ENCODE measurements at places on chromosomes 4 and X.

DNA sequence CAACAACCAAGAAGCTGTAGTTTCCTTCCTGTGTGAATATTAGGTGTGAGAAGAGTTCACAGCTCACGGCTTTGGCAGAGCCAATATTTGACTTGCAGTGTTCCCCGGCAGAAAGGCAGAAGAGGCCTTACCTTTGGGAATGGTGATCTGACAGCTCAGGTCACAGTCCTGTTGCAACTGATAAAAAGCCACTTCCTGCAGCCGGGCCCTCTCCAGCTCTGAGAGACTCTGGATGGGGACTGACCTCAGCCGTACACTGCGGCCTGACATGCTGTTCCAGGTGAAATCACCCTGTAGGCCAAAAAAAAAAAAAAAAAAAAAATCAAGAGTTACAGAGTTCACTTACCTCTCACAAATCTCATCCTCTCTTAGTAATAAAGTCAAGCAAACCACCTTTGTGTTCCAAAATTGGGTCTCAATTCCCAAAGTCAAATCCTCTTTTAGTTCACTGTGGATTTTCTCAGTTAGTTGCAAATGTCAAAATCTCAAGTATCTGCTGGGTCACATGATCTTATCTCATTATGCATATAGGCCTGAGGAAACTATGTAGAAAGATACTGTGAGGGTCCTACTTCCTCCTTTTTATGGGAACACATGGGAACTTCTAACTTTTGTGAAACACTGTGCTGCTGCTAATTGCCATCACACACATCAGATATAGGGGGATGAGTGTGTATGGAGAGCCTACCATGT is 38.6 kb upstream of the AMELX start:
- no peak for DNase-seq

- DNase-seq: no peak
These were observed 10.9 kb upstream of the WDFY3 start for GRCh38 chr4:84977396-84977795.

DNA sequence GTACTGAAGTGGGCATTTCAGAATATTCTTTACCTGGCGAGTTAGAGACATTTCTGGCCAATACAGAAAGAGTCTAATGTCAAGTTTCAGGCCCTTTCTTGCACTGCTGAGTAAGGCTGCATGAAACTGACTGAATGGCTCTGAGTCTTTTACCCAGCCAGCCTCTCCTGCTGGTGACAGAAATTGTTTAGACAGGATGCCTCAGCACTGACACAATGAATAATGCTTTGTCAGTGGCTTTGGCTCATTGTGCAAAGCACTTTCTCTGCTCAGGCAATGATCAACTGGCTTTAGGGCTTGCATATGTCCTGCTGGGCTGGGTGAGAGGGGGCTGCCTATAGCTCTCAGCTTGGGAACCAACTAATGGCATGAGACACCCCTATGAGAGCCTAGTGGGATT is 45.5 kb downstream of the CLNK start:
- DNase-seq: no peak

- no peak for DNase-seq
These were observed 34.5 kb downstream of the TNIP2 start for GRCh38 chr4:2721586-2721985.

- DNase-seq: no peak
These were observed 559.0 kb upstream of the AMOT start for GRCh38 chrX:113399506-113400192.

GRCh38 chr4:57018980-57019379 is 40.3 kb downstream of the POLR2B start:
- DNase-seq: no peak

GRCh38 chr4:26235500-26235899 is 85.3 kb upstream of the RBPJ start:
- no peak for DNase-seq

- no peak for DNase-seq
These were observed 691 bp downstream of the MAGED1 start for GRCh38 chrX:51893931-51894696.

- DNase-seq: no peak
These were observed 118.7 kb downstream of the ZNF330 start for GRCh38 chr4:141339391-141339790.

DNA sequence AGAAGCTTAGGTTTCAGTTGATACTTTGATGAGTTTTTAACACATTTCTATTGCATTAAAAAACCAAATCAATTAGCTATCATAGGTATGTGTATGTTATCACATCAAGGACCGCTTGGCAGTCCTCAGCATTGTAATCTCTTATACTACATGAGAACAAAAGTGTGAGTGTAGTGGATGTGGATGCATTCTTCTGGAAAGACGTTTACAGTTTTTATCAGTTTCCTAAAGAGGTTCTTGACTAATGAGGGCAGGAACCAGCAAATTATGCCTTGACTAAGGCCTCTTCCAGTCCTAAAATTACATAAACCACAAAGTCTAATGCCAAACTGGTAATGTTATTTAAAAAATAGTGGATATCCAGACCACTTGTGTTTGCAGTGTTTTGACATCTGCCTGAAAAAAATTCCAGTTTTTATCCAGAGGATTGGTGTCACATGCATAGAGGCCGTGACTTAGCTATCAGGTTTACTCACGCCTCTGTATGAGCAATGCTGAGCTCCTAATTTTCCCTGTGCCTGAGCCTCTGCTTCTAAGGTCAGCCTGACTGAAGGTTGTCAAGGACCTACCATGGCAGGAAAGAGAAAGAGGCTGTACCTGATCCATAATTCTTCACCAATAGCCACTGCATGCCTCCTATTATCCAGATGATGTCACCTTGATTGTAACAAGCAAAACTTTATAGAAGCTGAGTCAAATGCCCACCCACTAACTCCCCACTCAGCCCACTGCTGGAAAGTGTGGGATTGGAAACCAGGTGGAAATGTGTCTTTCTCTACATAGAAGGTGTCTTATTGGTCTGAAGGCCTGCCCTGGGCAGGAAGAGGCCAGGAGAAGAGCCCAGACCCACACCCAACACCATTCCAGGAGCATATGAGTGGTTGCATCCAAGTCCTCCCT is 68.7 kb downstream of the ENPP6 start:
- no peak for DNase-seq

DNA sequence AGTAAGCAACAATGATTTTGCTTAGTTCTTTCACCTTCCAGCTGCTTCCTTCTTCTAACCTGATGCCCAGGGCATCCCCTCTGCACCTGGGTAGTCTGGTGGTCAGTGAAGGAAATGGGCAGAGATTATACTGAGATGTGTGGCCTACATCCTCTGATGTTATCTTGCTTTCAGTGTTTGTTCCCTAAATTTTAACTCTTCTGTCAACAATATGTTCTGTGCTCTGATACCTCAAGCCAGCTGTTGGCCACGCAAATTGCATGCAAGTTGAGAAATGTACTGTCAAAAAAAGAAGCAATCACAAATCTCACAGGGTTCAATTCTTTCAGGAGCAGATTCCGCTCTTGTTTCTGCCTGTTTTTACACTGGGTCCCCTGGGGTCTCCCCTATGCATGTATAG is 73.8 kb downstream of the FBXW7 start:
- DNase-seq: peak; percentile 17

GRCh38 chr4:60865273-60865672 is 334.9 kb upstream of the ADGRL3 start:
- no peak for DNase-seq

DNA sequence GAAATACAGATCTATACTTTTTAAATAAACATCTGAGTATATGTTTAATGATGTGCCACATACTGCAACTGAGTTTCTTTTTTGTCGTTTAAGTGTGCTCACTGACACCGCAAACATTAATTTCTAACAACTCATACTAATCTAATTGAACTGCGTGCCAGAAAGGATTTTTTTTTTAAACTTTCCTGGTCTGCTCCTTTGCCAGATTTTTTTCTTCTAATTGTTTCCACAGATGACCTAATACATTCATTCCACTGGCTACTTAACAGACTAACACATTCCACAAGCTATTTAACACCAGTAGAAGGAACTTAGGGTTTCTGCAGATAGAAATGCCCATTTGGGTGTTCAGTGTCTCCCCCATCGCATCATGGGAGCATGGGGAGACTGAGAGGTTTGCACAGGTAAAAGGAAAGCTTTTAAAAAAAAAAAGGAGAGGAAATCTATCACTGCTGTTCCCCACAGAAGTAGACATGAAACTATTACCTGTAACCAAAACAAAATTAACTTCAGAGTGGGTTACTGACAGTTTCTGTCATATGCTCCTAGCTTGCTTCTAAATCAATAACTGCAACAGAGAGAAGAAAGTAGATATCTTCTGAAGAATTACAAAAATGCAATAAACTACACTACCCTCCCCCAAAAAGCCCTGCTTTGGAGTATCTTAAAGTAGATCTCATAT is 31.6 kb downstream of the SH3KBP1 start:
- no peak for DNase-seq

DNA sequence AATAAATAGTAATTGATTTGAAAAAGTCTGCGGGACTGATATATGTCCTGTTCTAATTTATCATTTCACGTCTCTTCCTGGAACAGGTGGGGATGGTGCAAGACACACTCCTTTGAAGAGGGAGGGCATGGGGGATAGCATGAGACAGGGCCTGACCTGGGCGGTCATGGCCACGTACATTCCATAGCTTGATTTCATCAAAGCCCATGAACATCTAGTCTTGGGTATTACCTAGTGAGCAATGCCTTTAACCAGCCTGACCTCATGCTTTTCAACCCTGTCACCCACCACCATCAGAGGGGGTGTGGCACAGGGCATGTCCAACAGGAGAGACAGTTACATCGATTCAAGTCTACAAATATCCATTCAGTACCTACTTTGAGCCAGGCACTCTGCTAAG is 52.3 kb upstream of the HOPX start:
- no peak for DNase-seq

- no peak for DNase-seq
These were observed 631 bp upstream of the BMX start for GRCh38 chrX:15499976-15500375.

DNA sequence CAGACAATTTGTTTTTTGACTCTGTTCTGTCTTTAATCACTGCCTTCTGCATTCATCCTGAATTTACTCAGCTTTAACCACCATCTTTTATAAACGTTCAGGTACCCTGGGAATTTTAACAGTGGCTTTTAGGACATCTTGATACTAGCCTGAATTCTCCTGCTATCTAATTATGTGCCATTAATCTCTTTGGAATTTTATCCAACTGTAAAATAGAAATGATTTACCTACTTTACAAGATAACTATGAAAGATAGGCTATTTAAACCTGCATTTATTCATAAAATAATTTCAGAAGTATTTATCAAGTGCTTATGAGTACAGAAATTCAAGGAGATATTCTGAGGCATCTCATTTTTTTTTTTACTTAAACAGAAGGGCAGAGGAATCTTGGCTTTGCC is 146.5 kb upstream of the PLAC1 start:
- DNase-seq: no peak

- DNase-seq: no peak
These were observed 252.4 kb upstream of the RPS6KA3 start for GRCh38 chrX:20519146-20519545.

DNA sequence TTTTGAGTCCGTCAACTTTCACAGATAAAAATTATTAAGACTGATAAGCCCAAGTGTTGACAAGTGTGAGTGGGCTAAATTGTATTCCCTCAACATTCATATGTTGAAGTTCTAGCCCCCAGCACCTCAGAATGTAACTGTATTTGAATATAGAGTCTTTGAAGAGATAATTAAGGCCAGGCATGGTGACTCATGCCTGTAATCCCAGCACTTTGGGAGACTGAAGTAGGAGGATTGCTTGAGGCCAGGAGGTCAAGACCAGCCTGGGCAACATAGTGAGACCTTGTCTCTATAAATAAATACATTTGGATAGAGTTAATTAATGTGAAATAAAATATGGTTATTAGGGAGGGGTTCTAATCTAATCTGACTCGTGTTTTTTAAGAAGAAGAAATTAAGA is 29.7 kb upstream of the SLC25A4 start:
- no peak for DNase-seq

DNA sequence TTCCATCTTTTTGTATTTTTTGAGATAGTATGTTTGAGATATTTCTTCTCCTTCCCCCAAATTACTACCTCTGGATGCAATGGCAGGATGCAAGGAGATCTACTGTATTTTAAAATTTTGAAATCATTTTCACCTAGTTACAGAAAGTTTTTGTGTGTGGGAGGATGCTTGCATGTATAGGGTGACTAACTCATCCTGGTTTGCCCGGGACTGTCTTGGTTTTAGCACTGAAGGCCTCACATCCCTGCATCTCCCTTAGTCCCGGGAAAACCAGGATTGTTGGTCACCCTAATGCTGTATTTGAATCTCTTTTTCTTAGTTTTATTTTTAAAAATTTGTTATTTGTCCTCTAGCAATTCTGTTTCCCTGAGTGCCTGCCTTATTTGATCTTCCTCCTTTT is 12.1 kb downstream of the SUPT20HL2 start:
- no peak for DNase-seq

GRCh38 chrX:68749426-68749825 is 79.4 kb upstream of the EFNB1 start:
- no peak for DNase-seq

- no peak for DNase-seq
These were observed 76.0 kb upstream of the GIMD1 start for GRCh38 chr4:106444557-106444956.

DNA sequence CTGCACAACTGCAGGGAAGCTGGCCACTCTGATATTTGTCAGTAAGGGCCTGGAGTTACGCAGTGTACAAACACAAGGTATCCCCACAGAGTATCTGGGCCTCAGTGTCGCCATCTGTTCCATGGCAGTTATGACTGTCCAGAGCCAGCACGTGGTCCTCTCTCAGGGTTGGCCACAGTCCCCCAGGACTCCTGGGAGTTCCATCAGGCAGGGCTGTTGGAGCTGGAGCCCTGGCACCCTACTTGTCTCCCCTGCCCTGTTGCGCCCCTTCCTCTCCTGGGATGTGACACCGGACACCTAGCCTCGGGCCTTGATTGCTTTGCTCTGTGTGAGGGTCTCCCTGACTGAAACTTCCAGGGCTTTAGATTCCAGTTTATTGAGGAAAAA is 8.4 kb downstream of the HTRA3 start:
- DNase-seq: no peak

DNA sequence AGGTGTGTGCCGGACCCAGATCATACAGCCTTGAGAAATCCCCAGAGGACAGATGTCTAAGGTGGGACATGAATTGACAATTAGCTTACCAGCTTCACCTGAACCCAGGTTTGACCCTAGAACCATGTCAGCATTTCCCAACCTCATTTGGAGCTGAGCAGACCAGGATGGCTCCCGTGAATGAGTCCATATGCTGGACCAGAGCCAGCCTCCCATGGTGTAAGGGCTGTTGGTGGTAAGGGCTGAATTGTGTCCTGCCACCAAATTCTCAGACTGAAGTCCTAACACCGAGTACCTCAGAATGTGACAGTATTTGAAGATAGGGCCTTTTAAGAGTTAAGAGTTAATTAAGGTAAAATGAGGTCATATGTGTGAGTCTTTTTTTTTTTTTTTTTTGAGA is 88.3 kb downstream of the SLC34A2 start:
- DNase-seq: no peak

DNA sequence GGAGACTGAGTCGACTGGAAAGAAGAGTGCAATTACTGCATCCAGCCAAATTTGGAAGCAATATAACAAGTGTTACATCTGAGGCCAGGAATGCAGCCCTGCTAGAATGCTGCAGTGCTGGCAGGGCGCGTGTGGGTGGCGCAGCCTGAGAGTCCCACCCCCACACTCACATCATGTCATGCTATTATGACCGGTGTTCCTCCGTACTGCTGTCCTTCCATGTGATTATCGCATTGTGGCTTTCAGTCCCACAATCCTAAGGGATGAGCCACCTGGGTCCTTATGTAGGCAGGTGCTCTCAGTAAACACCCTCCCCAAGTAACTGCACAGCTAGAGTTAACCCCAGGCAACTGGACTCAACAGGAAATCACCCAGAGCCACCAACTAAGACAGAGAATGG is 122.6 kb upstream of the CPEB2 start:
- DNase-seq: no peak

Data from germinal center (tissue), 1 donor.